ENCODE measurements at places on chromosomes 12 and 14. TPM values are rescaled to one million over a fixed set of nuclear protein-coding genes. Genes with fewer than 3 reads are reported as not detected.

DNA sequence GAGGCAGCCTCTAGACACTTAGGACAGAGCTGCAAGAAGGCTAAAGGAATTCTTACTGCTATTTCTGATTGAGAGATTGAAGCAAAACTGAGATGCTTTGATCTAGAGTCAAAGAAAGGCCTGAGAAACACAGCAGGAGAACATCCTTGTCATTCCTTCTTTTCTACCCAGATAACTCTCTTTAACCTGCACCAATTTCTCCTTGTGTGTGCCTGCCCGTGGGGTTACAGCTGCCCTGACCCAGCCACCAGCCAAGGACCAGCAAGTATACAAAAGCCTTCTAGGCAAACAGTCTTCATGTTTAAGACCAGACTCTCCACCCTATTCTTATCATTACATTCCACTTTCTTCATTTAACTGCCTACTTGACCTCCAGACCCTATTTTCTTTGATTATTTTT is 81.7 kb upstream of the PRB2 start:
- no peak for DNase-seq

GRCh38 chr12:12017135-12017581 is 53.6 kb upstream of the BCL2L14 start:
- DNase-seq = no peak

DNA sequence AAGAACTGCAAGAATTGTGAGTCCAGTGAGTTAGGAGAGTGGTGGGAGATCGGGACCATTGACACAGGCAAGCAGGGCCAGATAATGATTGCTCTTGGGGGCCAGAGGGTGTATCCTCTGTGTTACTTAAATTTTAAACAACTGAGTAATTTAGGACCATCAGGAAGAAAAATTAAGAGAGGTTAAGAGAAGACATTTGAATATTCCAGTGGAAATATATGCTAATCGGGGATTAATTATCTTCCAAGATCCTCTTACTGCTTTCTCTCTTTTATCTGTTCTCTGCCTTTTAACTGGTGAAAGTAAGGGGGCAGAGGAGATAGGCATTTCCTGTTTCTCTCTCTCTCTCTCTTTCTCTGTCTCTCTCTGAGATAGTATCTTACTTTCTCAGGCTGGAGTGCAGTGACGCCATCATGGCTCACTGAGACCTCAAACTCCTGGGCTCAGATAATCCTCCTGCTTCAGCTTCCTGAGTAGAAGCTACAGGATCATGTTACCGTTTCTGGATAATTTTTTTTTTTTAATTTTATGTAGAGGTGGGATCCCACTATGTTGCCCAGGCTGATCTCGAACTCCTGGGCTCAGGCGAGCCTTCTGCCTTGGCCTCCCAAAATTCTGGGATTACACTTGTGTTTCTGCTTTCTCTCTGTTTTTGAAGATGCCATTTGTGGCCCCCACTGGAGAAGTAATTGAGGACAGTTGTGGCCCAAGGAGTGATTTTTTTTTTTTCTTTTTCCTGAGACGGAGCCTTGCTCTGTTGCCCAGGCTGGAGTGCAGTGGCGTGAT is 85.1 kb downstream of the DIP2B start:
- no peak for DNase-seq

GRCh38 chr12:127277882-127278281 is 989.1 kb upstream of the TMEM132C start:
- DNase-seq = no peak

DNA sequence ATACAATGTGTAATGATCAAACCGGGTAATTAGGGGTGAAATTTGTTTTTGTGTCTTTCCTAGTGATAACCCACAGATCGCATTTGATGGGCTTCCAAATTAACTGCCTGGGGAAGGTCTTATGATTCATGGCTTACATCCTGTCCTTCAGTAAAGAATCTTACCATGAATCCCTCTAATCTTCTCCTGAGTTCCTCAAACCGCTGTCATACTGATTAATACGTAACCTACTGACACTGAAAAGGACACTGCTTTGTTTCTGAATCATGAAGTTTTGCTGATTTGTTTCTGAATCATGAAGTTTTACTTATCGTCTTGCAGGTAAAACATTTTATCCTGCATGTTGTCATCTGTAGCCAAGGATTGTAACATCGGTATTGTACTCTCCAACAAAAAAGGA is 52.0 kb upstream of the CRY1 start:
- DNase-seq = no peak

The CCDC175 gene
- total RNA-seq = not detected

The C14orf180 gene
- total RNA-seq = 66.7 TPM

The CCDC197 gene
- total RNA-seq = not detected

Data from left cardiac atrium (tissue), 4 donors.